ENCODE measurements at places on chromosomes 5 and 9. TPM values are rescaled to one million over a fixed set of nuclear protein-coding genes. Genes with fewer than 3 reads are reported as not detected.

DNA sequence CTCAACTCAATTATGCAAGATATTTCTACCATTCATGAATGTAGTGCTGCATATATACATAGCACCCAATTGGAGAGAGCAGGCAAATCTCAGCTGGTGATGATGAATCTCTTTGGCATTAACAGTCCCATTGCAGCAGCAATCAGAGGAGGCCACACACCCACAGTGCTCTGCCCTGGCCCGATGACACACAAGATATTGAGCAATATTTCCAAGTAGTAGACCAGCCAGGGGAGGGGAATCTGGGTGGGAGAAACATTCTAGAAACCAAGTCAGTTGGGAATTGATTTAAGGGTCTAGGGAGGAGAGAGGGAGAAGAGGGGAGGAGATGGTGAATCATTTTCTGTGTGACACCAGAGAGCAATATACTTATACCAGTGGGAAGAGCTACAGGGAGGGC lies 14.9 kb upstream of the C5orf63 start:
- no peak for DNase-seq

GRCh38 chr5:15376803-15377202 lies 123.2 kb upstream of the FBXL7 start:
- no peak for DNase-seq

DNA sequence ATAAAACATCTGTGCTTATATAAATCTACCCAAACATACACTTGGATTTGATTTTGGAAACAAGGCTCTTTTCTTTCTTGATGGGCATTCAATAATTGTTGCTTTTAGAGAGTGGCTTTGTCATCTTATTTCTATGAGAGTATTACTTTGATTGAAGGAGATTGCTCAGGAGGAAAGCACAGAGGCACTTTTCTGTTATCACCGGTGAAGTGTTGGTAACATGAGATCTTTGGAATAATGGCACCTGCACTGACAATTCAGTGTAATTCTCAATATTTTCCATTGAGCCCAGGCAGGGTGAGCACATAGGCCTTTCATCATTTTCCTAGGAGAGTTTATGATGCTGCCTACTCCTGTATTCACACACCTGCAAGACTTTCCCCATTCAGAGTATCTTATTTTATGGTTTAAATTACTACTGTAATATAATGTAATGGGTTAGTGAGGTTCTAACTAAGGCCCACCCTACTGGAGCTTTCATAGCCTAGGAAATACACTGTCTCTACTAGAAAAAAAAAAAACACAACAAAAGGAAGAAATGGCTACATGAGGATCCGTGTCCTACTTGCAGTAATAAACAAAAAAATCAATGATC lies 244.3 kb downstream of the DENND1A start:
- no peak for DNase-seq

GRCh38 chr5:177483994-177484901 lies 10.8 kb upstream of the DBN1 start:
- DNase-seq, result no peak

LHX6 gene
- 4.0 TPM for total RNA-seq

Measured in Peyer's patch (tissue), 4 donors.